ENCODE measurements at places on chromosomes 1 and 21. TPM values are rescaled to one million over a fixed set of nuclear protein-coding genes. Genes with fewer than 3 reads are reported as not detected.

- no peak overlapping the region for H3K4me3 ChIP-seq
- H3K4me1 ChIP-seq = no peaks in the 10 kb centered on the region
- no peak overlapping the region for H3K27ac ChIP-seq
- H3K27me3 ChIP-seq = peaks cover 5% of the 10 kb centered on the region
- no peaks in the 10 kb centered on the region for H3K36me3 ChIP-seq
These were observed 137.1 kb downstream of the PROX1 start for GRCh38 chr1:214124915-214125314.

Gene DENND2C
- total RNA-seq = 6.8 TPM

Gene WNT4
- 0.32 TPM for total RNA-seq

- H3K27ac ChIP-seq = no peak overlapping the region
- no peaks in the 10 kb centered on the region for H3K36me3 ChIP-seq
- H3K27me3 ChIP-seq = no peaks in the 10 kb centered on the region
- peaks cover 21% of the 10 kb centered on the region for H3K4me1 ChIP-seq
- peak; percentile 54 for DNase-seq
These were observed 21.3 kb upstream of the PKP1 start for GRCh38 chr1:201261771-201262547.

DNA sequence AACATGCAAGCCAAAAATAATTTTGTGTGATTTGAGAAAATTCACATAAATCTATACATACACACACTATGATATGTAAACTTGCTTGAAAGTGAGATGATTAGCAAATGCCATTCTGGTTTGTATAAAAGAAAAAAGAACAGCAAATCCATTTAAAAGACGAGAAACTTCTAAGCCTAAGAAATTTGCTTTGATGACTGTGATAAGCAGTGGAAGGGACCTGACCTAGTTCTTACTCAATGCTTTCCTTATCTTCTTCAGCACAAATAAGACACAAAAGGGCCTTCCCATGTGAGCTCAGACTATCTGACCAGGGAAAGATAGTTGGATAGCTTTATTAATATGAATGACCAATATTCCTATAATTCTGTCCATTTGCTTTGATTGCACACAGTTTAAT is 25.3 kb upstream of the NMNAT2 start:
- H3K27me3 ChIP-seq = peaks cover 25% of the 10 kb centered on the region
- H3K4me1 ChIP-seq = 0 out of 2 replicates have a peak, but pooled peaks cover 3% of the 10 kb centered on the region
- no peak for DNase-seq
- H3K36me3 ChIP-seq = no peaks in the 10 kb centered on the region

DNA sequence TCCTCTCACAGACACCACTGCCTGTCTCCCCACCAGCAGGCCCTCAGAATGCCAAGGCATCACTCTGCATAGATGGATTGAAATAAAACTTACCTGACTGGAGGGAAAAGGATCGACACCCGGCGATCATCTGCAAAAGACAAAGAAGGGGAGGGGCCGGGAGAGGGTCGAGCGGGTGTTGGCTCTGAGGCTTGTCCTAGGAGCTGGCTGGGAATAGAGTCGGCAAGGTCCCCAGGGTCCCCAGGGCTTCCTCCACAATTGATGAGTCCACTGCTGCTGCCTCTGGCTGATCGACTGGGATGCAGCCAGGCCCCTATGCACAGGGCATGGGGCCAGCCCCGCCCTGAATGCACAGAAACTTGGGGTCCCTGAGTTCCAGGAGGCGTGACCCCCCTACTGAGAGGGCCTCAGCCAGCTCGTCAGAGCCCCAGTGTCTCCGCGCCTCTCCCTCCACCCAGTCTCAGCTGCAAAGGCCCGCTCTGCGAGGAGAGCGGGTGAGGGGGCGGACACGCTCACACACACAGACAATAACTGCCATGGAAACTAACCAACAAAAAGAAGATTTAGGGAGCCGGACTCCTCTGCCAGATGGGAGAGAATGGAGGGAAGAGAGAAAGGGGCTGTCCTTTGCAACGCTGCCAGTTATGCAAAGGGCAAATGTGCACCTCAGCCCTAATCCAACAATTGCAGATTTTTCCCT is at the start of gene KLHDC8A:
TSS of gene KLHDC8A (minus strand) at position 483 of the 700 bp plus-strand sequence. CDS start 13,318 bp downstream, outside the sequence.
- peaks cover 4% of the 10 kb centered on the region for H3K4me1 ChIP-seq
- H3K36me3 ChIP-seq = no peaks in the 10 kb centered on the region
- H3K4me3 ChIP-seq = no peak within 1 kb of the TSS

DNA sequence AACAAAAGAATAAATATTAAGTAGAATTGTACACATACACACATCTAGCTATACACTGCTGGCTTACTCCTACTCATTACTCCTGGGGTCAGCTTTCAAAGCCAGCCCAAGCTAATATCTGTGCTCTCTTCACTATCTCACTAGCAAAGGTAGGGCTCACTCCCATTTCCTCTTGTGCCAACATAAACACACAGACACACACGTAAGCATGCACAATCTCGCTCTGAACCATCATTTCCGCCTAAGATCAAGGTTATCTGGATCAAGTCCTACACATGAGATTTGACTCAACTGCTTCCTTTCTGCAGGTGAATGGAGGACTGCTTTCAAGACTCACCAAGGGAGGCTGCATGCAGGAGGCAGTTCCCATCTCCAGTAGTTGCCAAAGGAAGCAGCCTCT is 28.8 kb upstream of the MTMR11 start:
- H3K27ac ChIP-seq = no peak overlapping the region
- H3K4me1 ChIP-seq = 0 out of 2 replicates have a peak, but pooled peaks cover 3% of the 10 kb centered on the region
- peaks cover 50% of the 10 kb centered on the region for H3K36me3 ChIP-seq
- H3K27me3 ChIP-seq = no peaks in the 10 kb centered on the region

DNA sequence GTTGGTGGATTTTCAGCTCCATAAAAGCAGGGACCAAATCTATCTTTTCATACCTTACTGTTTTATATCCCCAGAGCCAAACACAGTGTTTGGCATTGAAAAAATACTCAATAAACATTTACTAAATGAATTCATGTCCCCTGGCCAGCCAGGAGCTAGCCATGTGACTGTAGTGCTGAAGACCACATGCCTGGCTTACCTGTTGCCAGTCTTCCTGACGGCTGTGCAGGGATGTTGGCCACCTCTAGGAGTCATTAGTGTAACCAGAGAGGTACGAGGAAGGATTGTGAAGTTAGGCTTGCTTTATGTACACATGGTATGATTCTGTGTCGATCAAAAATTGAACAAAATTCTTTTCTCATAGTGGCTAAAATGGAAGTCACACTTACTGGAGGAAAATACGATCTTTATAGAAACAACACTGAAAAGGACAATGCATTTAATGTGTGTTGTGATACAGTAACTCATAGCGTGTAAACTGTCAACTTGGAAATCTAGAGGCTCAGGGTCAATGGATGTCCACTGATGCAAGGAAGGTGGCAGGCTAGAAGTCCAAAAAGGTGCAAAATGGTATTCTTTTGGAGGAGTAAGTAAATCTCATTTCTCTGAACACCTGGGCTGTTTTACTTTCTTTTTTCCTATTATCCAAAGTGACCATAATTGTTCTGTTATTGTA is 60.9 kb downstream of the FGGY start:
- H3K27ac ChIP-seq = no peak overlapping the region
- peaks cover 37% of the 10 kb centered on the region for H3K4me1 ChIP-seq
- H3K4me3 ChIP-seq = no peak overlapping the region

- DNase-seq = no peak
- no peaks in the 10 kb centered on the region for H3K36me3 ChIP-seq
- H3K4me1 ChIP-seq = no peaks in the 10 kb centered on the region
- no peaks in the 10 kb centered on the region for H3K27me3 ChIP-seq
- H3K27ac ChIP-seq = no peak overlapping the region
These were observed 142.7 kb downstream of the MRPS6 start for GRCh38 chr21:34215911-34216717.
